Coronary artery (tissue), 2 donors: ENCODE measurements at places on chromosomes 2 and 18.

- no peak for DNase-seq
These were observed 27.0 kb upstream of the DPYSL5 start for GRCh38 chr2:26820932-26821331.

DNA sequence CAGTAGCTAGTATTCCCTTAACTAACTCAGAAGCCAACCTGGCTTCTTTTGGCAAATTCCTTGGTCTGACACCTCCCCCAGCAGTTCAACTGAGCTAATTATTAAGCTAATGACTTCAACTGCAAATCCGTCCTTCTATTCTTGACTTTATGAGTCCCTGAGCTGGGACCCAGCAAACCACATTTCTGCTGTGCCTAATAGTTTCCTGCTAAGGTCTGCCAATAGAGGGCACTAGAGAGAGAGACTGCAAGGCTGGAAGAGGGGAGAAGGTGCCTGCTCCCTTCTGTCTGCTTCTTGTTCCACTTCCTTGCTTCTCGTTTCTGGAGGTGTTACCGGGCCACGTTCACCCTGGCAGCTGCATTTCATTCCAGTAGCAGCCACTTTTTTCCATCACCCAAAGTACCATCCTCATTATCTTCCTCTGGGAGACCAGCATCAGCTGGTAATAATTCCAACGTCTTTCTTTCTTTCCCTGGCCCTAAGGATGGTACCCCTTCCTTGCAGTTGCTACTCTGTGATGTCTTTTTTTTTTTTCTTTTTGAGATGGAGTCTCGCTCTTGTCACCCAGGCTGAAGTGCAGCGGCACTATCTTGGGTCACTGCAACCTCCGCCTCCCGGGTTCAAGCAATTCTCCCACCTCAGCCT, 352.0 kb downstream of the TNS1 start:
- DNase-seq = no peak

GRCh38 chr2:158894078-158894477, 74.4 kb upstream of the TANC1 start:
- DNase-seq = no peak

DNA sequence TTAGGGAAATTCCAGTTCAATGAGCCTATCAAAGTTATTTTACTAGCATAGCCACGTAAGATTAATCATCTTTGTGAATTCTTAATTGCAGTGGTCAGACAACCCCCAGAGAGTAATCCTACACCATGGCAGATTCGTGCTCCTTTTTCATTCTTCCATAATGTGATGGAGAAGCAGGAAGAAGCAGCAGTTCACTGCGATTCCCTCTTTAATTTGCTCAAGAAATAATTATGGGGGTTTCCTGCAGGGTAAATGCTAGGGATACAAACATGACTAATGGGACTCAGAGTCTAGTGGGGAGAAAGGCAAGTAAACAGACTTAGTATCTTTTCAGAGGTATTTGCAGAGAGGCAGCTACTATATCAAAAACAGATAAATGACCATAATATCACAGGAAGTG, 175.8 kb upstream of the HNRNPA3 start:
- DNase-seq = no peak
